ENCODE measurements at places on chromosomes 12 and 14. TPM values are rescaled to one million over a fixed set of nuclear protein-coding genes. Genes with fewer than 3 reads are reported as not detected.

The TCL1B gene
- total RNA-seq: 4.1 TPM

The TBX5 gene
- 2.9 TPM for total RNA-seq

DNA sequence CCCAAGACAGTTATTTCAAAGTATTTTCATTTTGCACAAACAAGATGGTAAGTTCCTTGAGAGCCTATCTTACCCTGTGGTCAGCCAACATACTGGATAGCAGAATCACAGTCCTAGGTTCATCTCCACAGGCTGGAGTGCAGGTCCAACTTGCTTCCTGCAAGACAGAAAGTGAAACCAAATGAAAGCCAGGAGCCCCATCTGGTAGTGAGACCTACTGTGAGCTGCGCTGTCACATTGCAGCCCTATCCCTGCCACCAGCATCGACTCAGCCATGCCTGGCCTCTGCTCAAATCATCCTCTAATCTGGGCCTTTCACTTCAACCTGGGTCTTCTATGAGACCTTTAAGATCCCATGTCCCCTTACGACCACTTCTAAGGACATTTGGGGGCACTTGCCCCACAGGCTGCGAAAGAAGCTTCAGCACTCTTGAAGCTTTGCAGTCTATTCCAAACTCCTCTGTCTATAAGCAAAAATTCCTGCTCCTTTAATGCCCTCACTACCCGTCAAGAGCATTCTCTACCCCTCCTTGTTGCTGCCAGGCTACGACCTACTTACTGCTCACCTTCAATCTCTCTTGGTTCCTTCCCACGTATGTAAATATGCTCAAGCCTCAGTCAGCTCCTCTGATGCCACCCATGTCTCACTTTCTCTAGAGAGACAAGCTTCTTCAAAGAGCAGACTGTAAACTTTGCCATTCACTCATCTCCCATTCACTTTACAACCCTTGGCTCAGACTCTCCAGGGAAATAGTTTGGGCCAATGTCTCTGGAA, 55.9 kb upstream of the TSPAN11 start:
- no peak for DNase-seq

DNA sequence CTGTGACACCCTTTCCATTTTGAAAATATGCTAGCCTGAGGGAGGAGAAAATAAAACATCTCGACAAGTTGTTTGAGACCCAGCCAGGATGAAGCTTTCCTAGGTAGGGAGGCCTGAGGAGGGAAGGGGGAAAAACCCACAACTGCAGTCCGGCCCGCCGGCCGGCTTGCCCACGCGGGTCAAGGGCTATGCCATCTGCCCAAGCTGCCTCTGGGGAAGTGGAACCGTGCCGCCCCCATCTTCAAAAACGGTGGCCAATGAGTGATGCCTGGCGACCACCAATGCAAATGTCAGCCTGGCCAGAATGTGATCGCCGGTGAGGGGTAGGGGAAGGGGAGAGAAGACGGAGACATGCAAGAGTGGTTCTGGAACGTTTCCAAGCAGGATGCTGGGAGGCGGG, 263.5 kb upstream of the ALG10B start:
- DNase-seq: no peak

DNA sequence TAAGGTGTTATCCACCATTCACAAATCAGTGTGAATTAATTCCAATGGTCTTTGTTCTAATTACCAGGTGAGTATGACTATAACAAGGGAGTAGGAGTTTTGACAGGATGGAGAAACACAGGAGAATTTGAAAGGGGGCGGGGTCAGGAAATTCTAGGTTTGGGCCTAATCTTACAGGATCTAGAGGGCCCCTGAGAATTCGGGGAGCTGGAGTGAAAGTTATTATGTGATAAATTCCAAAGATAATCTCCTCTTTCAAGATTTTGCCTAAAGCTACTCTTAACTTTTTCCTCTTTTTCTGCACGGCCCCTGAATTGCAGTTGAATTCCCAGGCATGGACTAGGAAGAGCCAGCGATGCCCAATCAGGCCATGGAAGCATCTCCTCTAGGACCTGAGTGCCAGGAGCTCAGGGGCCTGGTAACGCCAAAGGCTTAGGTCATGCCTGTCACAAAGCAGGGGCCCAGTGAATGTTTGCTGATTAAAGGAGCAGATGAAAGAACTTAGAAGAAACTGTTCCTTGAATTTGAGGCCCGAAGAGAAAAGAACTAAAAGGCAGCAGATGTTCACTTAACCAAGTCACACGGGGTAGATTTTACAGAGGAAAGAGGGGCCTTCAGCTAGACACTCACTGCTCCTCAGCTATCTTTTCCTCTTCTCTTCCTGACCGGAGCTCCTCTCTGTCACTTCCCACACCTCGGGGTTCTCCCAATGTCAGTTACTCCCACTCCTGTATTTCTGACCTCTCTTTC, 195.5 kb downstream of the PPM1H start:
- DNase-seq: peak; percentile 62

DNA sequence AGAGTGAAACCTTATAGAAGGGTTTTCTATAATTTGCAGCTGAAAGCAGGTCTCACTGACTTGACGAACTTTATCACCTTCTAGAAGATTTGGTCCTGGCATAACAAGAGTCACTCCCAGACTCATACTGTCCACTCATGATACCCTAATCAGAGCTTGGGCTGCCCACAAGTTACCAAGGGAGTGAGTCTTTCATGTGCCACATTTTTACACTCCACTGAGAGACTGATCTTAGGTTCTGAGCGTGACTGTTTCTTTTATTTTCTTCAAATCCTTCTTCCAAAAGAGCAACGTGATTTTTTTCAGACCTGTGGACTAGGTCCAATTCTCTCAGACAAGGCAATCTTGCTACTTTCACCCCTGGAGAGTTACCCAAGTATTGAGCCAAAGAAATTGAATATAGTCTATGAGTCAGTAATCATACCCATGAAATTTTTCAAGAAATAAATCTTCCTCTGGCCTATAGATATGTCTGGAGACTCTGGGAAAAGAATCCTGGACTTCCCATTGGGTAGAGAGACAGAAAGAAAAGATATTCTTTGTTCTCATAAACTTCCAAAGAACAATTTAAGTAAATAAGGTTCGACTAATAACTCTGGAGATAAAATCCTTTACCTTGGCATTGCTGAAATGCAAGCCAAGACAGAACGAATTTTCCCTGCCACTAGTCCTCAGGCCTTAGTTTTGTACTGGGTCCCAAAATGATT, 26.9 kb downstream of the SIX1 start:
- no peak for DNase-seq

DNA sequence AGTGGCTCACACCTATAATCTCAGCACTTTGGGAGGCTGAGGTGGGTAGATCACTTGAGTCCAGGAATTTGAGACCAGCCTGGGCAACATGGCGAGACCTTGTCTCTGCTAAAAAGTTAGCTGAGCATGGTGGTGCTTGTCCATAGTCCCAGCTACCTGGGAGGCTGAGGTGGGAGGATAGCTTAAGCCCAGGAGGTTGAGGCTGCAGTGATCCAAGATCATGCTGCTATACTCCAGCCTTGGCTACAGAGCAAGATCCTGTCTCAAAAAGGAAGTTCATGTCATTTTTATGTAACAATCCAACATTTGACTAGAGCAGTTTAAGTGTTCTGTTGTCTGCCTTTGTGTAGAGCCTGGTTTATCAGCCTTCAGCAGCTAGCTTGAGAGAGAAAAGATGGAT, 6.2 kb downstream of the OXA1L start:
- DNase-seq: no peak

DNA sequence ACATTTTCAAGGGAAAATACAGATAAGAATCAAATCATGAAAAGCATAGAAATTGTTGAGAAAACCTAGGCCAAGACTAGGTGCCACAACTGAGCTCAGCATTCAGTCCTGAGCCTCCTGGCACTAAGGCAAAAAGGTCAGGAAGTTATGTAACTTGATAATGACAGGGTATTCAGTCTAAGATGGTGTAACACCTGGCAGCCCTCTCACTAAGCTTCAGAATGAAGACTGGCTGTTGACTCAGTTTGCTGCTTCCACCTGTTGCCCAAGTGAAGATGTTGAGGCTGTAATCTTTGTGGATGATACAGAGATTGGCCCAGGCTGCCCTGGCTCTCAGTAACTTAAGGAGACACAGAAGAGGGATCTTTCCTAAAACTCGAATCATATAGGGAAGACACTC, 19.6 kb downstream of the PROX2 start:
- DNase-seq: no peak

GRCh38 chr14:31118892-31119291, 88.7 kb downstream of the HECTD1 start:
- DNase-seq: no peak

DNA sequence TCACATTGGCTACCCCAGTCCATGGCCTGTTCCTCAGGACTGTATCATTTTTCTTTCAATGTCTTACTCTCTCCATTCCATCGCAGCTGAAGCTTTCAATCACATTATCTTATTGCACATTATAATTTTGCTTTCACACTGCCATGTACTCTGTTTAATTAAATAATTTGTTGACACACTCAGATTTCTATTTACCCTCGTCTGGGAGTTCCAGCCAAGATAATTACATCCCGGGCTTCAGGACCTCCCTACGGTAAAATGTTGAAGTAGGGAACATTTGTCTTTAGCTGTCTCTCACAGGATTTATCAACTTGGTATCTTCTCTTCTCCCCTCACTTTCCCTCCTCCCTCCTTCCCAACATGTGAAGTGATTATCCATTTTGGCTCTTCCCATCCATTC, 177.2 kb upstream of the RASSF8 start:
- DNase-seq: no peak

DNA sequence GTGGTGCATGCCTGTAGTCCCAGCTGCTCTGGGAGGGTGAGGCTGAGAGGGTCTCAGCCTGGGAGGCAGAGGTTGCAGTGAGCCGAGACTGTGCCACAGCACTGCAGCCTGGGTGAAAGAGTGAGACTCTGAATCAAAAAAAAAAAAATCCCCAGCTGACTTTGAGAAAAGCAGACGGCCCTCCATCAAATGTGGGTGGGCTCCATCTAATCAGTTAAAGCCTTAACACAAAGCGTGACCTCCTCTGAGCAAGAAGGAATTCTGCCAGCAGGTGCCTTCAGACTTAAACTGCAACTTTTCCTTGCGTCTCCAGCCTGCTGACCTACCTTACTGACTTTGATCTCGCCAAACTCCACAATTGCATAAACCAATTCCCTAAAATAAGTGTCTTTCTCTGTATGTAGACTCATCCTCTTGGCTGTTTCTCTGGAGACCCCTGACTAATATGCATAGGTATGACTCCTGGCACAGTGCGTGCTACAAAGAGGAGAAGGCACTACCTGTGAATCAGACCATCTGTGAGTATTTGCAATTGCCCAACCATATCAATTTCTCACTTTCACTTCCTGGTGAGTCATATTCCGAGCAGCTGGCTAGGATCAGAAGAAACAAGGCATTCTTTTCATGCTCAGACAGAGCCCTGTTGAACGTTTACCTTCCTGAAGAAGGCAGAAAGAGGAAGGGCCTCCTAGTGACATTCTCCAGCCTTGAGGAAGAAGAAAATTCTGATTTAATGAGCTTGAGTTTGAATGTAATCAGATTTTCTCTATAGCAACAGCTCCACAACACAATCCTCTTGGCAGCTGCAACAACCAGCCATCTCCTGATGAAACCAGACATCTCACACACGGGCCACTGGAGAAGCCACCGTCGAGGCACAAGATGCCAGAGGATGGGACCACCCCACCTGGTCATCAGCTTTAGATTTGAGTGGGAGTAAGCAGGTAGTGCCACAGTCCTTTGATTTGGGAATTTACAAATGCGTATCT, 54.3 kb downstream of the CLMN start:
- peak; percentile 95 for DNase-seq

DNA sequence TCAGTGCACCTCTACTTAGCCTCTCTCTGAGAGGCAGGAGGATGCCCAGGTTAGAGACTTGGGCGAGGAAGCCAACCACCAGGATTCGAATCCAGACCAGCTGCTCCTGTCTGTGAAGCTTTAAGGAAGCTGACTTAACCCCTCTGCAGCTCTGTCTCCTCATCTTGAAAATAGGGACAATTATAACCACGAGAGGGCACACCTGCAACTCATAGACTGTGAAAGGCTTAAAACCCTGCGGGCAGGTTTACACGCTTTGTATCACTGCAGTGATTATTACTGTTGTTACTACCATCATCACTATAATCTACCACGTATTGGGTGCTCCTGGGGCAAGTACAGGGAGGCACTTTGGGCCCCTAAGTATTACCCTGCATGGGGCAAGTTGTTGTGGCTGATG, 379.8 kb downstream of the VRK1 start:
- DNase-seq: no peak

DNA sequence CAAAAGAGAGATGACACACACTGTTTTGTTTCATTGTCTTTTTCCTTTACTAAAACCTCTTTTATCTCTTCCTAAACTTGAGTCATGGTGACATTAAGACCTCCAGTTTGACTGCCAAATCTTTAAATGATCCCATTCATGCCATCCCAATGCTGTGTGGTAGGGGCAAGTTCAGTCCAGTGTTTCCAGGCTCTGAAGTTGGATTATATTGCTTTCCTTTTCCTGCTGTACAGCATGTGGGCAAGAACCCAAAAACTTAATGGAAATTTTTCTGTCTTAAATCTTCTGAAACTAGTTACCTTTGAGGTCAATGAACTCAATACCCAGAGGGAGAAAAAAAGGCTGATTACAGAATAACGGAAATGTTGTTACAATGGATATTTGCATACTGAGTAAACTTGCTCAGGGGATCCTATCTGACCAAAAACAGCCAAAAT, 187.1 kb upstream of the FAR2 start:
- peak; percentile 31 for DNase-seq

DNA sequence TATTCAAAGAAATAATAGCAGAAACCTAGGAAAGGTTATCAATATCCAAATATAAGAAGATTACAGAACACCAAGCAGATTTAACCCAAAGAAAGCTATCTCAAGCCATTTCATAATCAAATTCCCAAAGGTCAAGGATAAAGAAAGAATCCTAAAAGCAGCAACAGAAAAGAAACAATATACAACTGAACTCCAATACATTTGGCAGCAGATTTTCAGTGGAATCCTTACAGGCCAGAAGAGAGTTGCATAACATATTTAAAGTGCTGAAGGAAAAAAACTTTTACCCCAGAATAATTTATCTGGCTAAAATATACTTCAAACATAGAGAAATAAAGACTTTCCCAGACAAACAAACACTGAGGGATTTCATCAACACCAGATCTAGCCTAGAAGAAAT, 54.3 kb downstream of the DENND5B start:
- DNase-seq: peak; percentile 12

DNA sequence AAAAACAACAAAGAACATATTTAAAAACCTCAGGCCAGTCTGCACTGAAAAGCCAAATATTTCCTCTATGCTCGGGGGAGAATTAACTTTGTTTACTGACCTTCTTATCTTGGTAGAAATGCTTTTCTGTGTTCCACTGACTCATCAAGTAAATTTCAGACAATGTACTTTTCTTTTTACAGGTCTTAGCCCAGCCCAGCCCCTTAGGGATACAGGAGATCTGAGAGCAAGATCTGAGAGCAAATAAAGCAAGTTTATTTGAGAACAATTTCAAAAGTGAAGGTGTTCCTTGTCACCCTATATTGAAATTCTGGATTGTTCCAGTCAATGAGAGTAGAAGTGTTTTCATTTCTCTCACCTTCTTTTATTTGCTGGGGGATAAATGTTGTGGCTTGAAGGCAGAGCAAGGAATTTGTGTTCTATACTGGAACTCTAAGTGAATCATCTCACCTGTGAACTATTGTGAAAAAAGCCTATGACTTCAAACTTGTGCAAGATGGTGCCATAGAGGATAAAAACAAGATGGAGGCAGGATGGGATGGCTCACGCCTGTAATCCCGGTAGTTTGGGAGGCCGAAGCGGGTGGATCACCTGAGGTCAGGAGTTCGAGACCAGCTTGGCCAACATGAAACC, 7.9 kb upstream of the GPRC5A start:
- DNase-seq: peak; percentile 36

- DNase-seq: no peak
Observed at GRCh38 chr12:3437986-3438385, 53.0 kb upstream of the PRMT8 start.

GRCh38 chr12:24487606-24488005, 461.3 kb downstream of the BCAT1 start:
- no peak for DNase-seq

GRCh38 chr14:101997429-101998336, 33.3 kb downstream of the DYNC1H1 start:
- DNase-seq: no peak
